ENCODE measurements at places on chromosomes 12 and 14.

DNA sequence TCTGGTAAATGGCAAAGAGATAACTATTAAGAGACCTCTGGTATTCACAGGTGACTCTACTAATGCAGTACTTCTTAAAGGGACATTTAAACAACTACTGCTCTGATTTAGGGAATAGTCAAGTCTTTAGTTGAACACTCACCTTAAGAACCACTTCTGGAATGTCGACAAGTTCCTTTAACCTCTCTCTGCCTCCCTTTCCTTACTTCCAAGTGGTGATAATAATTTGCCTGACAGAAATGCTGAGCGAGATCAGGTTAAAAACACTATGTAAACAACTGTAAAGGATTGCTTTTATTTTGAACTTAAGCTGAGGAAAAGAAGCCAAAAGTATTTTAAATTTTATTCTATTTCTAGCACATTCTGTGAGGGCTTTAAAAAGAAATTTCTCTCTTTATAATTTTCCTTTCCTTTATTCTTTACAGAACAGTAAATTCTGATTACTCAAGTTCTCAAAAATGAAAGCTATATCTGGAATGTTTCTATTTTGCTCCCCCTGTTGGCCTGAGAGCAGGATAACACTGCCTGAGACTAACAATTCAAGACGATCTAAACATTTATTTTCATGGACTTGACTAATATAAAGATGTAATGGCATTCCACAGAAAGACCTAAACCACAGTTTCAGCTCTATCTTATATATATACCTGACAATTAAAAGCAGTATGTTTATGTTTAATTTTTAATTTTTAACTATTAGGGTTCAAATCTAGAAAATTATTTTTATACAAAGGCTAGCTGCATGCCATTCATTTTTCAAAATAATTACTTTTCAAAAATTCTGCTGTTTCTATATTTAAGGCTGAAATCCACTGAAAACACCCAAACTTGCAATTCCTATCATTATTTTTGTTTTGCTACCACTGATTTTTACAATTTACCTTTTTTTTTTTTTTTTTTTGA is 29.2 kb downstream of the ZCCHC8 start:
- DNase-seq, result peak; percentile 49

- no peak for DNase-seq
These were observed 634.9 kb downstream of the DIO2 start for GRCh38 chr14:79576424-79576823.

GRCh38 chr14:68783408-68784225 is 9.2 kb downstream of the ZFP36L1 start:
- DNase-seq, result no peak

- peak; percentile 17 for DNase-seq
These were observed 362.6 kb downstream of the DAD1 start for GRCh38 chr14:22226381-22226780.

DNA sequence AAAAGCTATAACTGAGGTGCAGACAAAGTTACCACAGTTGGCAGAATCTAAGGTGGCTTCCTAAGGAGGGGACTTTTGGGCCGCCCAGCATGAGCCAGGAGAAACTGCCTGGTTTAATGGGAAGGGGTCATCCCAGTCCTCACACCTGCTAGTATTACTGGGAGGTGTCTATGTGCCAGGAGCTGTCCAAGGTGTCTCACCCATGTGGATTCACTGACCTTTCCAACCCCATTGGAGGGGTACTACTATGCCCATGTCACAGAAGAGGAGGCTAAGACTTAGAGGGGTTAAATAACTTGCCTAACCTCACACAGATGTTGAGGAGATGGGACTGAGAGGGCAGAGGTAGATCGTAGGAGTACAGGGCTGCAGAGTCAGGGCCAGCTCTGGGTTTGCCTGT is 10.2 kb downstream of the ABCB9 start:
- no peak for DNase-seq

- peak; percentile 53 for DNase-seq
These were observed 29.0 kb upstream of the MAX start for GRCh38 chr14:65131301-65131701.

DNA sequence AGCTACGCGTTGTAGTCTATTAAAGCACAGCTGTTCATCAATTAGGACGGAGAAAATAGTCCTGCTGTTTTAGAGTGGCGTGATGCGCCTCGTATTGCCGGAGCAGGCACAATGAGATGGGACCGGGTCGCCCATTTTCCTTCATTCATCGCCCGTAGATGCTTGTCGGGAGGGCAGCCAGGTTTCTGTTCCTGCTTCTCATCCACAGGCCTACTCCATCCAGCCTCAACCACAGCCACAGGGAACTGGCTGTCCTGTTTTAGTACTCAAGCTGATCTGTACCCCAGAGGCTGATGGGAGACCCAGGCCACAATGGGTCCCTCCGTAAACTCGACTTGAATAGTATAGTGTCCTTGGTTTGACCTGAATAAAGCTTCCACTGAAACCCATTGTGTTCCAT is 264.0 kb downstream of the VRK1 start:
- no peak for DNase-seq

DNA sequence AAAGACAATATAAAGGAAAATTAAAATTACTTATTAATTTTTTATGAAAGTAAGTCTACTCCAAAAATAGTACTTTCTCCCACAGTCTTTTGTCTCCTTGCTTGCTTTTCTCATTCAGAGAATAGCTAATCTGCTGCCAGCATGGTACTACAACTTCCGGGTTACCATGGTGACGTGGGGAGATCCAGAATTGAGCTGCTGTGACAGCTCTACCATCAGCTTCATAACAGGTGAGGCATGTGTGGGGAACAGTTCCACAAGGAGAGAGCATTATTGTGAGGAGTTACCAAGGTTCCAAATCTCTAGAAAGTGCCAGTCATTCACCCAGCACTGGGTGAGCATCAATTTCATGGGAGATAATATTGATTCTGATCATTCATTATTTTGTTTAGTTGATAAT is 197.8 kb downstream of the PTPRO start:
- DNase-seq, result no peak

DNA sequence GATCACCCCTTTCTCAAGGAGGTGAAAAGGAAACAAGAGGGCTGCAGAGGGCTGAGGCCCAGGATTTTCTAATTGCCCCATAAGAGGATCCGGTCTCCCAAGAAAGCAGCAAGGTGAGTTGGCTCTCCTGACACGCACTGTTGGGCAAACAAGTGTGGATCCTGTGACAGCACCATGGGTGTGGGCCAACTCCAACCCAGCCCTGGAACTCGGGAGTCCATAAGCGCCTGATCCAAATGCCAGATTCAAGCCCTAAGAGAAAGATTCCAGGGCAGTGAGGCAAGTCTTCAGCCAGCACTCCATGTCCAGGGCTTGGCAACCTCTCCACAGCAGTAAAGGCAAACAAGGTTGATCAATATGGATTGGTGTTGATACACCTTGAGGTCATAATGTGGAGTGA is 33.1 kb downstream of the KCNA5 start:
- no peak for DNase-seq

- DNase-seq, result no peak
These were observed 114.2 kb downstream of the TTC6 start for GRCh38 chr14:37709419-37710195.

DNA sequence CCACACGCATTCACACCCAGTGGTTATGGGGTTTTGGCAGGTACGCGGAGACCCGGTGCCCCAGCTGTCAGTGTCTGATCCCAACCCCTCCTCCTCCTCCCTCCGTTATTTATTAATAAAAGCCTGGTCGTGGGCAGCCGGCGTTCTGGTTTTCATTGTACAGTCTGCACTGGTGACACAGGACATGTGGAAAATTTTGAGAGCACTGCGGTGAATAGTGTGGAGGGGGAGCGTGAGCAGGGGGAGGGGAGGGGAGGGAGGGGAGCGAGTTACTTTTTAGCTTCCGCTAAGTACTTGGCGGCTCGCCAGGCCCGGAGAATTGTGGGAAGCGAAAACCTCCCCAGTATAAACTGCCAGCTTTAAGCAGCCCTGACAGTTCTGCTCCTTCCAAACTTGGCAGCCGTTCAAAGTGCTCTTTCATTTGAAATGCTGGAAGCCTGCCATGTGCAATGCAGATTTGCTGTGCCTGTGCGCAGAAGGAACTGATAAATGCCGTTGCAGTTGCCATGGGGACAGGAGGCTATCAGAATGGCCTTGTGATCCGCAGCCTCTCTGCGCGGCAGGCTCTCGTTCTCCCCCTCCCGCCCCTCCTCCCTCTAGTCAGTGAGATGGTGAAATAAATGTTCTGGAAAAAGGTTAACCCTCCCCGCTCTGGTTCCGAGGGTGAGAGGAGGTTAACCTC is 11.7 kb upstream of the IRF2BPL start:
- peak; percentile 74 for DNase-seq

GRCh38 chr14:54053386-54053745 is 96.7 kb upstream of the BMP4 start:
- no peak for DNase-seq

GRCh38 chr12:53481939-53482586 is 17.2 kb downstream of the MAP3K12 start:
- no peak for DNase-seq

DNA sequence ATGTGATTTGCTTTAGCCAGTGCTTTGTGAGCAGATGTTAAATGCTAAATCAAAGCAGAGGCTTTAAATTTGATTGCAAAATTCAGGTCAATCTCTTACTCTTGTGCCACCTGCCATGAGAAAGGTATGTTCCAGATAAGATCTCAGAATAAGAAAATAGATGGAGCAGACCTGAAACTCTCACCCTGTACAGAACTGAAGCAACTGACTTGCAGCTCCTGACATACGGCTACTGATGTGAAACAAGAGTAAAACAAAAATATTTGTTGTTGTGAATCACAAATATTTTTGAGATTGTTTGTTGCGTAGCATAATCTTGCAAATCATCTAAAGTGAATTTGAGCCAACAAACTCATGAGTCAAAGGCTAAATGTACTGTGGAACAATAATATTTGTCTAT is 3.5 kb upstream of the OSBPL8 start:
- no peak for DNase-seq

DNA sequence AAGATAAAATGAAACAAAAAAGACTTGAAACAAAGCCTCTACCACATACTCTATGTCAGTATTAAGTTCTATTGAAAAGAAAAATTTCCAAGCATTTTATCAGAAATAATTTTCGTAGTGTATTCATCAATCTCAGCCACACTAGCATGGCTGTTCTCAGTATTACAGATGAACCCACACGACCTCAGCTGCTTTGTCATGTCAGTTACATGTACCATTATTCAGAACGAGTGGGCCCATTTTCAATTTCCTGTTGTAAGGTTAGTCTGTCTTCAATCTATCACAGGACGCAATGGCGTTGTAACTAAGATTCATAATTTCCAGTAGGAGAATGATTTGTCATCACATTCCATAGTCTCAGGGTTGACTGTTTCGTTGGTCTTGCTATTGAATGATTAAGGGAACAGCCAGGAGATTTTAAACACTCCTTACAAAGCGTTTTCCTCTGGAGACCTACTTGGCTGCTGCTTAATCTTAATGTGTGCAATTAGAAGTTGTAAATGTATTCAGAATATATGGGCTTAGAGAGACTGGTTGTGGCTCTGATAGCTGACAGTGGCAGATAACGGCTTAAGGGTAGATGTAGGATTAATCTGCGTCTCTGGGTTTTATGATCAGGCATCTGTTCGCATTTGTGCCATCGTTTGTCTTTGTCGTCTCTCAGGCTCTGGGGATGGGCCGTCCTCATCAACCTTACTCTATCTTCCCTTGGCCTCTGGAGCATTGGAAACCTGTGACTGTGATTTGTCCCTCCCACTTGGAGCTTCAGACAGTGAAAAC is 65.4 kb downstream of the GLT1D1 start:
- DNase-seq, result no peak

DNA sequence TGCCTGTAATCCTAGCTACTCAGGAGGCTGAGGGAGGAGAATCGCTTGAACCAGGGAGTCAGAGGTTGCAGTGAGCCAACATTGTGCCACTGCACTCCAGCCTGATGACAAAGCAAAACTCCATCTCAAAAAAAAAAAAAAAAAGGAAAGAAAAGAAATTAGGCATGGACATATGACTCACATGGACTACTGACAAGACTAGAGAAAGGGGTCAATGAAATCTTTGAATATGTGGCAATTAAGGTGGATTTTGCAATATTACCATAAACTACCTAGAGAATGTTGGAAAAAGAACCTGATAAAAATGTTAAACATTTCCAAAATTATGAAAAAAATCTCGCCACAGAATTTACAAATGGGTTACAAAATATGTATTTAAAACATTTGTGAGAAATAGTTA is 873.6 kb downstream of the C12orf50 start:
- no peak for DNase-seq

- no peak for DNase-seq
These were observed 218.1 kb downstream of the CACNA1C start for GRCh38 chr12:2270846-2271245.

GRCh38 chr12:103600967-103601728 is 14.1 kb downstream of the STAB2 start:
- DNase-seq, result no peak

DNA sequence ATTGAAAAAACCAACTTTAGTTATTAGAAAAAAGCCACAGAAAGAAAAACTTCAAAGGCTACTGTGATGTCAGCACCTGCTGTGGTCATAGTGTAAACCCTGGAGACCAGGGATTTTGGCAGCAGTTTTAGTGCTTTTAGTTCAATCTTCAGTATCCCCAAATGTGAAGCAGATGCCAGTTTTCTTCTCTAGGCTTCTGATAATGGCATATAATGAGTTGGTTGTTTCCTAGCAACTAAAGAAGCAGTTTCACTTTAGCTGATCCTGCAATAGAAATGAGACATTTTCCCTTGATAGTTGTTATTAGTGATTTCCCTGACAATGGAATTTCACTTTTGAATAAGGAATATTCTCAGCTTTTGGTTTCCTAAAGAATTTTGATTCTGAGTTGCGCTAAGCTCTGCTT is 131.2 kb downstream of the NUBPL start:
- DNase-seq, result peak; percentile 15

DNA sequence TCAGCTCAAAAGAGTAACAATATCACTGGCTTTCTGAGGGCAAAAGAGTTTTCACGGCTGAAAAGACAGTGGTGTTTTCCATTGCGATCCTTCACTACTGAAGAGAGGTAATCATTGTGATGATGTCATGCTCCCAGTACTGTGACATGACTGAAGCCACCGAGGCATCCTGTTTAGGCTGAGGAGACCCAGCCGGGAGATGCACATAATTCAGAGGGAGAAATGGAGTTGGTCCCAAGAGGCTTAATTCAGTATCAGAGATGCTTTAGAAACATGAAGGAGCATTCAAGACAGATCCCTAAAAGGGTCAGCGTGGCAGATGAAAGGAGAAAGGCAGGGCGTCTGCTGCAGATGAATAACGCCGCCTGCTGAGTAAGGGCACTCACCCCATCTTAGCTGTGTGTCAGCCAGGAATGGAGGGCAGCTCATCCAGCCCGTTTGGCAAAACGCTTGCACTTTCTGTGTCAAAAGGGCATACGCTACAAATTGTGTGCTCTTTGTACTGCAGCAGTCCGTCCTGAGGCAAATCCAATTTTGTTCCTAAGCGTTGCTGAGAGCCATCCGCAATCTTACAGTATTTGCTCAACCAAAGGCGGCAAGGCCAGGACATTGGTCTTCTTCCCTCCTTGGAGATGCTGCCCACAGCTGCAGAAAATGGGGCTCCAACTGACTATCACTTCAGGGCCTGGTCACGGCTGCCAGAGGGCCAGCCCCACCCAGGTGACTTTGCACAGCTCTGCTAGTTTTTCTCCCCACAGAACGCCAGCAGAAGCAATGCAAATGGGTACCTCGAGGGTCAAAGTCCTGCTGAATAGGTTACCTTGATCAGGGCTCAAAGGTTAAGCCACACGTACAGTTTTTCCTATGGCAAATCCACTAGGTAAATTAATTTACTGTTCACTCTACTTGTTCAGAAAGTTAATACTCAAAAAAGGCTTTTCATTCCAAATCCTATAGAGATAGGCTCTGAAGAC is 23.5 kb downstream of the CCDC92 start:
- DNase-seq, result no peak

GRCh38 chr12:23356440-23356839 is 593.0 kb downstream of the SOX5 start:
- no peak for DNase-seq

GRCh38 chr12:103955811-103956508 is 9.7 kb upstream of the TDG start:
- DNase-seq, result no peak

Data from hepatic stellate cell (primary cell).